ENCODE measurements at places on chromosomes 2 and 18. TPM values are rescaled to one million over a fixed set of nuclear protein-coding genes. Genes with fewer than 3 reads are reported as not detected.
A peak's percentile ranks its signal among the peaks of the same experiment; 100 is the strongest.

The RETSAT gene
- 22.7 TPM for polyA plus RNA-seq

The CDH19 gene
- 0.38 TPM for polyA plus RNA-seq

The SIGLEC15 gene
- polyA plus RNA-seq, result 0.33 TPM

The IKZF2 gene
- polyA plus RNA-seq, result 0.63 TPM

DNA sequence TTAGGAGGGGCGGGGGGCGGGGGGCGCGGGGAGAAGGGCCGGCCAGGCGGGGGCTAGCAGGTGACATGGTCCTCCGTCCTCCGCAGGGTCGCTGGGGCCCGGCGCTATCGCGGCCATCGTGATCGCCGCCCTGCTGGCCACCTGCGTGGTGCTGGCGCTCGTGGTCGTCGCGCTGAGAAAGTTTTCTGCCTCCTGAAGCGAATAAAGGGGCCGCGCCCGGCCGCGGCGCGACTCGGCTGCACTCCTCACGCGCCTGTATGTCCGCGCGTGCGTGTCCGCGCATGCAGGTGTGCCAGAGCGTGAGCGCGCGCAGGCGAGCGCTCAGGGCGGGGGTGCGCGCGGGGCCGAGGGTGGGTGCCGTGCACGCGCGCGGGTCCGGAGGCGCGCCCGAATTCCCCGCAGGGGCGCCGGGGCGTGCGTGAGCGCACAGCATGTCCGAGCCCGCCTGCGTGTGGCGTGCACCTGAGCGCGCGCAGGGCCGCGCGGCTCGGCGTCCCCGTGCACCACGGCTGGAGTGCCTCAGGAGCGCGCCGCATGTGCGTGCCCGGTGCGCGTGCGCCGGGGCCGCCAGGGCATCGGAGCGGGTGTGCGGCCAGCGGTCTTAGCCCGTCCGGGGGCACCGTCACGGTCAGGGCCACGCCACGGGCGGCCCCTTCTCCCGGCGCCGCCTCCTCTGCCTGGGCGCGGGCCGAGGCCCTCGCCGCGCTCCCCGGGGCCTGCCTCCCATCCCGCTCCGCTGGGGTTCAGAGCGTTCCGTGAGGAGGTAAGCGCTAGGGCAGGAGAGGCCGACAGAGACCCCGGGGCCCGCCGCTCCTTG lies 6.3 kb downstream of the SNORC start:
- DNase-seq, result no peak

GRCh38 chr2:213253162-213253561 lies 31.1 kb upstream of the SPAG16 start:
- DNase-seq, result no peak

GRCh38 chr2:160742667-160743066 lies 249.1 kb upstream of the RBMS1 start:
- DNase-seq, result no peak

DNA sequence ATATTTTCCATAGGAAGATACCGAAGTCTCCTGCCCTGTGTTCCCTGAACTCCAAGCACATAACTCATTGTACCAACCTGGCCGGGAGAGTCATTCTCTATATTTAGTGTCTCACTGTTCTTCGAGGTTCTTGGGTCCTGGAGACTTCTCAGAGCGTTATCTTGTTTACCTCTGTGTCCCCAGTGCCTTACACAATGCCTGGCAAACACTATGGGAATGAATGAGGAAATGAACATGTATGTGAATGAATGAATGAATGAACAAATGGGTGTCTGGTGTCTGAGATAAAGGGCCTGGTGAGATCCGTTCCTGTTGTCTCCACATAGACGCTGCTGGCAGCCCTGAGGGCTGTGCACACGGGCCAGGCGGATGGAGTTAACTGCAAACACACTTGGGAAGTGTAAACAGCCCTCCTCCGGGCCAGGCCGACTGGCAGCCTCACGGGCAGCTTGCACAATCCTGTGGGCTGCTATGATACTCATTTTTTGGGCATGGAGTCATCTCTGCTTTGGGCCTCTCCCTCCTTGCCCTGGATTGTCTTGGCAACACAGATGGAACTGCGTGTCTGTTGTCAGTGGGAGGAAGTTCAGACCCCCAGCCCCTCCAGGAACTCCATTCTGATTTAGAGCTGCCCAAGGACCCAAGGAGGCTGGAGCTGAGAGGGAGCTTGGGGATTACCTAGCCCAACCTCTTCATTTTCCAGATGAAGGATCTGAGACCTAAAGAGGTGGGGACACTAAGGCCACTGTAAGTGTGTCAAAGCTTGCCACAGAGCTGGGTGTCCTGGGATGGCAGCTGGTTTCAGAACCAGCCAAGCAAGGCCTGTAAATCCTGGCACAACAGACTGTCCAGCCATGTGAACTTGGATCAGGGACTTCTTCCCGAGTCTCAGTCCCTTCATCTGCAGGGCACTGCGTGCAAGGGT lies 124.4 kb downstream of the INHBB start:
- peak; percentile 91 for DNase-seq

DNA sequence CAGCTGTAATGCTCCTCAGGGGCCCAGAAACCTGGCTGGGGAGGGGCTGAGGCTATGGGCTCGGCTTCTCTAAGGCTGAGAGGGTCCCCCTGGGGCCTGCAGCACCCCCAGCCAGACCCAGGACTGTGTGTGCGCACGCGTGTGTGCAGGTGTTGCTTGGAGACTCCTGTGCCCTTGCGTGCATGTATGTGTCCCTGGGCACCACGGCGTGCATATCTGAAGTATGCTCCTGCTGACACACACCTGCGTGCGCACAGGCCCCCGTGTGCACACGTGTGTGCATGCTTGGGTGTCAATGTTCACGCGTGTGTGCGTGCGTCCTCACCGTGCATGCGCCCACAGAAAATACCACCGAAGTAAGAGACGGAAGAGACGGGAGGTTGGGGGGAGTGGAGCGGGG lies 14.9 kb upstream of the ECEL1 start:
- no peak for DNase-seq
